ENCODE measurements at places on chromosomes 3 and 15.
A peak's percentile ranks its signal among the peaks of the same experiment; 100 is the strongest.

DNA sequence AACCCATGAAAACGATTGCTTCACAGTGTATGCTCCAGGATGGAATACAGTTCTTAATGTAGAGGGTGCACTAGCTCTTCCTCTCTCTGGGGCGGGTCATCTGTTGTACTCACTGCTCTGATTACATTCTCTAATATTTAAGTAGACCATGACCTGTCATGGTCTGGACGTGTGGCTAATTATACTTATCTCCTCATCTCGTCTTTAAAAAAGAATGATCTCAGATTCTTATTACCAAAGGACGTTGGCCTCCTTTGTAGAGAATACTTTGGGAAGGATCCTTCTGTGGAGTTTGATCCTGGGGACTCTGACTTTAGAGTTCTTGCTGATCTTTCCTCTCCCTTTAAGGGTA, 48.4 kb upstream of the TRAK1 start:
- DNase-seq: no peak
- H3K4me1 ChIP-seq: peaks cover 31% of the 10 kb centered on the region
- H3K4me3 ChIP-seq: peak overlapping the region; percentile 17
- H3K27ac ChIP-seq: peak overlapping the region; percentile 83
- no peaks in the 10 kb centered on the region for H3K36me3 ChIP-seq

DNA sequence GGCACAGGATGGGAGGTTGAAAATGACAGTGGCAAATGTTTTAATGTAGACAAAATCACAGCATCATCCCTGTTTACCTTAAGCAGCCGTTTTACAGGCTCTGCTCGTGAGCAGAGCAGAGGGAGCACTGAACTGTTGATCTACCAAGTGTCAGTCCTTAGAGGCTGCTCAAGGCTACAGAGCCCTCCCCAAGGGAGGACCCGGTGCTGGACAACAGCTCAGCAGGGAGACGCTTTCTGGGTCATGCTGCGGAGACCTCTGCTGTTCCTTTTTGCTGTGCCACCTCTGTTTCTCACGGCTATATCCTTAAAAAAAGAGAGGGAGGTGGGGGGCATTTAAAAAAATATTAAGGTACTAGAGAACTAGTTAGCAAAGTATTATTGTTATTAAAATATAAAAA, 400.2 kb downstream of the GABRB3 start:
- peak; percentile 16 for DNase-seq
- no peaks in the 10 kb centered on the region for H3K27me3 ChIP-seq
- H3K36me3 ChIP-seq: no peaks in the 10 kb centered on the region
- H3K27ac ChIP-seq: no peak overlapping the region

DNA sequence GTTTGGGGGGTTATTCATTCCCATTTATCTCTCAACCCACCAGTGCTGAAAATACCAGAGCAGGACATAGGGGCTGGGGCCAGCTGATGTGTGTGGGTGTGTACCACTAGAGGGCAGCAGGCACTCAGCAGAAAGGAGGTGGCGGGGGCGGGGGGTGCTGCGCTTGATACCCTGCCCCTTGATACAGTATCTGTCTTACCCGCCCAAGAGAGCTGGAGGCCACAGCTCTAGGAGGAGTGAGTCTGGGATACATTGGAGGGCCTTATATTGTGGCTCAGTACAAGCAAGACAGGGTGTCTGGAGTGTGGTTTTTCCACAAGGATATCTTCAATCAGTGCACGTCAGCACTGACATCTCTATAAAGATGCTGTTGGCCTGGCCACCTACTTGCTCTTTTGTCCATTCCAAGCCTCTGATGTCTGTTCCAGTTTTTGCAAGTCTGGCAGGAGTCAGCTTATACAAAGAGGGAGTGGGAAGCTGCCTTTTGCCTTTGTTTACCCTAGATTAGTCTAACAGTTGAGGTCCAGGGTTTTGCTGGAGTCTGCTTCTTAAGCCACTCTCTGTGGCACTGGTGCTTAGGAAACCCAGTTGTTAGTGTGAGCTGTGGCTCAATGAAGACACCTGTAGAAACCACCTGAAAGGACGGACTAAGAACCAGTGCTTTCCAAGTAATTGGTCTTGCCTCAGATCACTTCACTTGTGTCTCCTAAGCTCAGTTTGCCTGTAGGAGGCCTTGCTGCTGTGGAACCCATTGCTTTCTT, 1.5 kb upstream of the RBM15B start:
- no peak overlapping the region for H3K27ac ChIP-seq
- H3K4me1 ChIP-seq: peaks cover 38% of the 10 kb centered on the region
- no peak overlapping the region for H3K4me3 ChIP-seq
- DNase-seq: peak; percentile 81

- no peak overlapping the region for H3K4me3 ChIP-seq
- H3K27ac ChIP-seq: no peak overlapping the region
- H3K27me3 ChIP-seq: no peaks in the 10 kb centered on the region
- H3K36me3 ChIP-seq: no peaks in the 10 kb centered on the region
- no peaks in the 10 kb centered on the region for H3K4me1 ChIP-seq
These were observed 18.4 kb downstream of the GOLGA6L1 start for GRCh38 chr15:23118208-23118607.
